ENCODE measurements at places on chromosomes 5 and 9.

GRCh38 chr5:111386832-111387162, 125.5 kb downstream of the STARD4 start:
- DNase-seq: no peak

GRCh38 chr9:34001298-34001697, 47.4 kb downstream of the UBAP2 start:
- DNase-seq: no peak

- DNase-seq: no peak
Measured at GRCh38 chr9:78213712-78214111, 22.2 kb upstream of the CEP78 start.

GRCh38 chr5:132525299-132525724, 18.0 kb downstream of the IL5 start:
- DNase-seq: no peak

DNA sequence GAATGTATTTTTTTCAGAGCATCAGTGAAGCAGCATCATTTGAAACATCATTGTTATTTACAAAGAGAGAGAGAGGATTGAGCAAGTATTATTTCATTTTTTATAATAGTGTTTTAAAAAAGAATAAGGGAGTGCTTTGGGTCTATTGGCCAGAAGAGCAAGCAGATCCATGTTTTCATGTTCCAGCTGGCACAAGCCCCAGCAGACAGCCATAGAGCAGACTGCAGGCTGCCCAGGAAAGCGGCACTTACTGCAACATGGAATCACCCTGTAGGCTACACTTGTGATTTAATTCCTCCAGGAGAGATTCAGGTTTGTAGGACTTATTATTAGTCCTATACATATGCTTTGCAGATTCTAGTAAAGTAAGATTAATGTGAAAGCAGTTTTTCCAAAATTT, 407.0 kb upstream of the GRAMD2B start:
- no peak for DNase-seq

- no peak for DNase-seq
Measured at GRCh38 chr5:131854134-131854533, 57.3 kb upstream of the FNIP1 start.

DNA sequence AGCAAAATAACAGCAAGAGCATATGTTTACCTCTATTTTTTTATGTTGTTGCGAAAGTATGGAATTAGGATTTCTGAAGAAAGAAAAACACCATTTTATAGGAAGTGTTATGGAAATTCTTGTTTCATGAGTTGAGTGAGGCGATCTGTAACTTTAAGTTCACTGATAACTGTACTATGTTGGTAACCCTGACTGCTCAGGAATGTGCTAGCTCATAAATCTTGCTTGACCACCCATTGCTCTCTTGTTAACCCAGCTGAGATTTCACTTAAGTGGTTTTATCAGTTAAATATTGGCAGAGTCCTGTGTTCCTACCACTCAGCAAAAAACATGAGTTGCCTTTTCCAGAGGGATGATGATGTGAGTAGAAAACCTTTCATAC, 91.1 kb upstream of the STARD4 start:
- DNase-seq: no peak

DNA sequence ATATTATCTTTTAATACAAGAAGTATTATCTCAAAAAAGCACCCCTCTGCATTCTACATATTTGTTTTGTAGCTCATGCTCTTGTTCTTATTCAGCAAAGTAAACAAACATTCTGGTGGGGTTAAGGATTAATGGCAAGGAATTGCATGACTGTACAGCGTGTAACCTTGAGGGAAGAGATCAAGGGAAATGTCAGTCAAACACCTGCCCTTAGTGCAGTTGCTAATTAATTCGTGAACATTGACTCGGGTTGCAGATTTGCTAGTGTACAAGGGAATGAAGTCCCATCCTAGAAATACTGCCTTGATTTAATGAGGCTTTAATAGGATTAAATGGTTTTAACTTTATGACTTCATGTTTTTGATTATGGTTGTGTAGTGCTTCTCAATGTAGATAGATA, 1758.1 kb downstream of the MAT2B start:
- DNase-seq: no peak

- no peak for DNase-seq
Measured at GRCh38 chr5:7910738-7911428, 41.9 kb downstream of the MTRR start.

DNA sequence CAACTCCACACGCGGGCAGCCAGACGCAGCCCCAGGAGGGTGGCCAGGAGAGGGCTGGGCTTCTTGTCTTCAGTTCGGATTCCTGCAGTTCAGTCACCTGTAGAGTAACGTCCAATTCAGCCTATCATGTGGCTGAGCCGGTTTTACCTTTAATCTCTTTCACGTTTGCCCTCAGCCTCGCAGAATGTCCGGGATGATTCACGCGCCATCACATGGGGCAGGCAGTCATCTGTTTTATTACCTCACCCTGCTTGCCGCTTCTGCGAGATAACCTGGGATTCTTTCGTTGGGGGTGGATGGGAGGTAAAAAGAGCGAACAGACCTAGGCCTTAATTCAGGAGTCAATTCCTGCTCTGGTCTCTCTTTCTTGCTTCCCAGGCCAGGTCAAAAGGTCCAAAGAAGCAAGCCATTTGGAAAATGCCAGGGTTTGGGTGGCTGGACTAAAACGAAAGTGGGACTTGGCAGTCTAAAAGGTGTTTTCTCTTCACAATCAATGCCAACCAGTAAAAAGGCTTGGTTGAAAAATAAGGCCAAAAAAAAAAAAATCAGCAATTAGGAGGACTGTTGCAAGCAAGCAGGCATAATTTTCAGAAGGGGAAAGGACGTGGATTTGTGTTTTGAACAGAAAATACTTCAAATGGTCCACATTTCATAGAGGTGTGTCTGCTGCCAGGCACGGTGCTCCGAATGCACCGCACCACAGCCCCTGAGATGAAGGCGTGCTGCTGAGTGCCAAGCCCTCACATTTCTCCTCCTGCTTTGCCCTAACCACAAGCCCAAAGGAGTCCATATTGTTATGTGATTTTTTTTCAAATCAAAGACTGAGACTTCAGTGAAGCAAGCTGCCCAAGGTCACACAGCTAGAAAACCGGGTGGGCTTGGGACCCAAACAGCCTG, 2.8 kb upstream of the WWC1 start:
- DNase-seq: no peak

- DNase-seq: no peak
Measured at GRCh38 chr5:149639737-149640136, 58.4 kb downstream of the ARHGEF37 start.

GRCh38 chr5:75510836-75511434, 494 bp downstream of the CERT1 start:
- DNase-seq: peak; percentile 57

DNA sequence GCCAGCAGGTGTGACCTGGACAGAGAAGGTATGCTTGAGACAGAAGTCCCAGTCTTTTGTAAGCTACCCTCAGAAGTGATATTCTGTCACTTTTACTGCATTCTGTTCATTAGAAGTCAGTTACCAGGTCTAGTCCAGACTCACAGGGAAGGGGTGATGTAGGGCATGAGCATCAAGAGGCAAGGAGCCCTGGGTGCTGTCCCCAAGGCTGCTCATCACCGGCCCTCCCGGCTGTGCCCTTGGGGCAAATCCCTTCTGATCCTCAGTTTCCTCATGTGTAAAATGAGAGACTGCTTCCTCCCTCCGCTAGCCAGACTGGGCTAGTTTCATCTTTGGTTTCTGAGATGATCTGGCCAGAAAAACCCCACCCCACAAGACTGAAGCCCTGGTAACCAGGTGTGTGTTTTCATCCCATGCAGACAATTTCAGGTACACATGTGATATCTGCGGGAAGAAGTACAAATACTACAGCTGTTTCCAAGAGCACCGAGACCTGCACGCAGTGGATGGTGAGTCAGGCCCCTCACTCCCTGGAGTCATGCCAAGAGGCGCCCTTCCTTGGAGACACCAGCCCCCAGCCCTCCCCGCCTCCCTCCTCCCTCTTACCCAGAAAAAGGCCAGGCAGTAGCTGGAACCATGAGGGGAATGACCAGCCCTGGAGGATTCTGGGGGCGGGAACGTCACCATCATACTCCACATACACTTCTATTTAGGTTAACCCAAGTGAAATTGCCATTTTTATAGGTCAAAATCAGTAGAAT, 71.0 kb downstream of the AMBP start:
- DNase-seq: no peak

- no peak for DNase-seq
Measured at GRCh38 chr5:177992466-177992865, 3.6 kb downstream of the PROP1 start.

GRCh38 chr5:1110307-1111240, 1.3 kb downstream of the SLC12A7 start:
- no peak for DNase-seq

- no peak for DNase-seq
Measured at GRCh38 chr5:9712506-9712905, 82.4 kb upstream of the TAS2R1 start.

- no peak for DNase-seq
Measured at GRCh38 chr9:76570826-76571225, 111.8 kb downstream of the GCNT1 start.

GRCh38 chr5:119031905-119032304, 39.0 kb upstream of the DMXL1 start:
- no peak for DNase-seq

DNA sequence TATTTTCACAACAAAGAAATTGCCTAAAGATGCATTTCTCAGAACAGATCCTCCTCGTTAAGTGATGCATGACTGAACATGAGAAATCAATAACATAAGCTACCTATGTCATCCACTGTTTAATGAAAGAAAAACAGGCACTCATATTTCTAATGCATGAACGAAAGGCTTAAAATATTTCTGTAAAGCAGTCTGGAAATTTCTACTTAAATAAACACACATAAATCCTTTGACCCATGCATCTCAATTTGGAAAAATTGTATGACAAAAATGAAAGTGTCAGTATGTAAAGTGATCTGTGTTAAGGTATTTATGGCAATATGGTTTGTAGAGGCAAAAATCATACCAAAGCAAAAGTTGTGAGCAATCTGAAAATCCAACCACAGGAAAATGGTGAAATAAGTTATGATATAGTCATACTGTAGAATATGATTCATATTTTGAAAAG, 399.2 kb upstream of the GRAMD2B start:
- DNase-seq: no peak

DNA sequence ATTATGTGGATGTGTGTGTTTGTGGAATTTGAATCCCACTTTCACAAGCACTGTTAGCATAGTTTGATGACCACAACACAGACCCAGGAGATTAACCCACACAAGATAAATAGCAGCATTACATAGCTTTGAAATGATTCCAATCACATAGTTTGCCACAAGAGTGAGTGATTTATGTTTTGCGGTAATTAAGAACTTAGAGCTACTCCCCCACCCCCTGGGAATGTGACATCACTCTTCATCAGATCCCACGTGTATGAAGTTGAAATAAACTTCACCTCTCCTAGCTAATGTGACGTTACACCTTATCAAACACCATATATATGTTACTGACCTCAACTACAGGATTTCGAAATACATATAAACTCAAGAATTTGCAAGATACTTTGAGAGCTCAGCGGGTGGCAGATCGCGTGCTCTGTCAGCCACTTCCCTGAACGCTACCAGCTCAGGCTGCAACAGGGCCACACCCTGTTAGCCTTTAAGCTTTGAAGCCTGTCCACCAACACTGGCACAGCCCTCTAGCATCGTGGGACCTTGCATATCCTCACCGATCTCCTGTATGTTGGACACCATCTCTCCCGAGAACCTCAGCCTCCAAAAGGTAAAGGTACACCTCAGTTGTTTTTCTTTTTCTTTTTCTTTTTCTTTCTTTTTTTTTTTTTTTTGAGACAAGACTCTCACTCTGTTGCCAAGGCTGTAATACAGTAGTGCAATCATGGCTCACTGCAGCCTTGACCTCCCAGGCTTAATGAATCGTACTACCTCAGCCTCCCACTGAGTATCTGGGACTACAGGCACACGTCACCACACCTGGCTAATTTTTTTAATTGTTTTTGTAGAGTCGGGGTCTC, 1.7 kb upstream of the AGTPBP1 start:
- no peak for DNase-seq

DNA sequence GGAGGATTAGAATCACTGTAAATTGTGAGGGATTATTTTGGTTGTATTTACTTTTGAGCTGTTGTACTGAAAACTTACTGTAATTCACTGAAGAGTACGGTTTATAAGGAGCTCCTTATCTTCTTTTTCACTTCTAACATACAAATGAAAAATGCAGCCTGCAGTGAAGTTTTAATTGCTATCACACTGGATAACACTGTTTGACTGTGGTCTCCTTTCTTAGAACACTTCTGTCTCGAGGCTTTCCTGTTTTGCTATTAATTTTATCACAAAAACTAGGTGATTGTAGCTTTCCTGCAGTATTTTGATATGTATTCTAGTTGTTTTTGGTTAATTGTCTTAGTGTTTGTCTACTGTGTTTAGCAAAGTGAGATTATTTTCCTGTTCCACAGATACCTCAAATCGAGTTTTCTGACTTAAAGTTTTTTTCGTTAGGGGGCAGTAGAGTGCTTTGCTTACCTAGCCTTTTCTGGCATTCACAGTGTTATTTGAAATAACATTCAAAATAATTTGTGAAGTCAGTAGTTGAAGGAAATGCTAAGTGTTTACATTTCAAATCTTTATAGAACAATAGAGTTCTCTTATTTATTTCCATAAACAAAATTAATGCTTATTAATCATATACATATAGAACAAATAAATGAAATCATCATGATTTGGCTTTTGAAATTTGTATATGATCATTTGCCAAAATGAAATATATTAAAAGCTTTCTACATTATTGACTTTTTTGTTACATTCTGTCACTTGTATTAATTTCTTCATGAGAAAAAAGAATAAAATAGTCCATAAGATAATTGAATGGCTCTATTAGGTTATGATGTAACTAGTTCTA, 52.9 kb downstream of the COMMD10 start:
- no peak for DNase-seq

- peak; percentile 29 for DNase-seq
Measured at GRCh38 chr5:149605998-149606724, 24.9 kb downstream of the ARHGEF37 start.

GRCh38 chr9:35254984-35255857, 93.4 kb downstream of the UNC13B start:
- no peak for DNase-seq

Measured in NK-92 treated with Interleukin-12 subunit alpha and Interleukin-12 subunit beta, amount 100 ng/mL, for 24 hours (cell line).